ENCODE measurements at places on chromosomes 3 and 15. TPM values are rescaled to one million over a fixed set of nuclear protein-coding genes. Genes with fewer than 3 reads are reported as not detected.

NUP210 gene
- total RNA-seq: 42.8 TPM

GHRL gene
- not detected for total RNA-seq

RTP1 gene
- not detected for total RNA-seq

TGM4 gene
- total RNA-seq: 0.23 TPM

CELF6 gene
- total RNA-seq: 0.23 TPM

C3orf22 gene
- not detected for total RNA-seq

GATM gene
- 2.3 TPM for total RNA-seq

TMEM207 gene
- not detected for total RNA-seq

KY gene
- total RNA-seq: 0.09 TPM

GOLGA6A gene
- total RNA-seq: 0.09 TPM

IQCF5 gene
- total RNA-seq: not detected

CCDC71 gene
- 12.1 TPM for total RNA-seq

NT5DC2 gene
- 100 TPM for total RNA-seq

PRR23C gene
- not detected for total RNA-seq

IP6K1 gene
- total RNA-seq: 21.2 TPM

MINAR1 gene
- total RNA-seq: 0.49 TPM

MLF1 gene
- total RNA-seq: 20.9 TPM

GOLGA6L10 gene
- 0.50 TPM for total RNA-seq

GLT8D1 gene
- total RNA-seq: 34.6 TPM

APOD gene
- total RNA-seq: 1.8 TPM

CCDC39 gene
- not detected for total RNA-seq

CDHR4 gene
- total RNA-seq: 0.12 TPM

TMEM40 gene
- 0.28 TPM for total RNA-seq

MUC20 gene
- total RNA-seq: 0.42 TPM

NEK11 gene
- 4.2 TPM for total RNA-seq

PLA2G4F gene
- total RNA-seq: not detected

ZIC1 gene
- 0.01 TPM for total RNA-seq
